Large intestine (tissue), 12 donors: ENCODE measurements at places on chromosomes 11 and 22.

GRCh38 chr22:43627485-43628213 lies 184.5 kb downstream of the EFCAB6 start:
- DNase-seq, result no peak

GRCh38 chr11:102757823-102758549 lies 22.4 kb downstream of the MMP10 start:
- peak; percentile 15 for DNase-seq

DNA sequence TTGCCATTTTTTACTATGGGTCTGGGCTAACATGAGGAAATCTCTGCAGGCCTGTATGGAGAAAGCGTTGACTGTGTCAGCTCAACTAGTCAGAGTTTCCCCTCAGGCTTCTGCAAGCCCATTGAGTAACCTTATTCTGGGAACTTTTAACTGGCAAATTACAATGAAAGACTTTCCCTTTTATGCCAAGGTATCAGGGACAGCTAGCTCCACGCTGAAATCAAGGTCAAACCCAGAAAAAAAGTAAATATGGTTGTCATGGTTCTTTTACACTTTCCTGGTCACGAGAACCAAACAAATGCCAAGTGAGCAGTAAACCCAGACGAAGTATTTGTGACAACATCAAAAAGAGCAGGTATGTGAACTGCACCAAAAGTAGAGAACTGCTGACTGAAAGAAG lies 13.8 kb downstream of the OSBP start:
- no peak for DNase-seq

DNA sequence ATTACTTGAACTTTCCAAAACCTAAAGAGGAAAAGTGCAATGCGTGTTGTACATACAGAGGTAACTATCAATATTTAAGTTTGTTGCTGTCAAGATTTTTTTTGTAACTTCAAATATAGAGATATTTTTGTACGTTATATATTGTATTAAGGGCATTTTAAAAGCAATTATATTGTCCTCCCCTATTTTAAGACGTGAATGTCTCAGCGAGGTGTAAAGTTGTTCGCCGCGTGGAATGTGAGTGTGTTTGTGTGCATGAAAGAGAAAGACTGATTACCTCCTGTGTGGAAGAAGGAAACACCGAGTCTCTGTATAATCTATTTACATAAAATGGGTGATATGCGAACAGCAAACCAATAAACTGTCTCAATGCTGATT lies 2.1 kb downstream of the ADM start:
- DNase-seq, result peak; percentile 16

DNA sequence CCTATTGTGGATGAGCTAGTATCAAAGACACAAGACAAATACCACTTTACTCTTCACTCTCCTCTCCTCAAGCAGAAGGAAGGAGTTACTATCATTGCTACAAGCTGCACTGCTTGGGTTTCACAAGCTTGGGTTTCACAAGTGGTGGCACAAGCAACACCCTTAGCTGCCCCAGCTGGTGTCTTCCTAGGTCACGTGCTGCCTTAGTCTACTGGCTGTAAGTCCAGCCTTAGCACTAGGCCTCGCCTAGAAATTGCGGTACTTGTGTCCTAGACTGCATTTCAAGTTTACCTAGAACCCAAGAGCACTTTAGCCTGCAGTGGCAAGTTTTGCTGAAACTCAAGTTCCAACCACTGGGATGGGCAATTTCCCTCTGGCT lies 86.6 kb downstream of the EHF start:
- no peak for DNase-seq

GRCh38 chr11:121670266-121670665 lies 217.5 kb upstream of the SORL1-AS1 start:
- DNase-seq, result peak; percentile 44

- DNase-seq, result peak; percentile 11
These were observed 6.1 kb upstream of the NAP1L4 start for GRCh38 chr11:2998073-2998850.

- DNase-seq, result no peak
These were observed 41.1 kb downstream of the LIF start for GRCh38 chr22:30205281-30206115.

DNA sequence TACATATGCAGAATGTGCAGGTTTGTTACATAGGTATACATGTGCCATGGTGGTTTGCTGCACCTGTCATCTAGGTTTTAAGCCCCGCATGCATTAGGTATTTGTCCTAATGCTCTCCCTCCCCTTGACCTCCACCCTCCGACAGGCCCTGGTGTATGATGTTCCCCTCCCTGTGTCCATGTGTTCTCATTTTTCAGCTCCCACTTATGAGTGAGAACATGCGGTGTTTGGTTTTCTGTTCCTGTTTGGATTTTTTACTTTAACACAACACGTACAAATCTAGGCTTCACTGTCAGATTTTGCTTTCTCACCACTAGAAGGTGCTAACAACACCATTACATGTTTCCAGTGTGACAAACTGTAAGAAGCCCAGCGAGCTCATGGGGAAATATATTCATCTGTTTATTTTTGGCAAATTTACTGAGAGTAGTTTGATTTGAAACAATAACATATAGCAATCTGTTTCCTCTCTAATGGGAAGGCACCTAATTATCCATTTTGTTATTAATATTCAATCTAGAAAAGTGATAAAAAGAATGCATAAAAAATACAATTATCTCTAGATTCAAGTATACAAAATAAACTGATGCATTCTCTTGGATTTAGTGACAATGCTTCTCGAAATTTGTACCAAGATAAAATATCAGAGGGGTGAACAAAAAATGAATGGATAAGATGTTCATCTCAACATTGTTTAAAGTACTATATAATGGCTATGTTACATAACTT lies 23.2 kb upstream of the BIRC3 start:
- DNase-seq, result peak; percentile 37

GRCh38 chr22:38238519-38239071 lies 34.2 kb downstream of the TMEM184B start:
- DNase-seq, result no peak

GRCh38 chr11:46917762-46918082 lies 628 bp downstream of the LRP4 start:
- DNase-seq, result no peak

DNA sequence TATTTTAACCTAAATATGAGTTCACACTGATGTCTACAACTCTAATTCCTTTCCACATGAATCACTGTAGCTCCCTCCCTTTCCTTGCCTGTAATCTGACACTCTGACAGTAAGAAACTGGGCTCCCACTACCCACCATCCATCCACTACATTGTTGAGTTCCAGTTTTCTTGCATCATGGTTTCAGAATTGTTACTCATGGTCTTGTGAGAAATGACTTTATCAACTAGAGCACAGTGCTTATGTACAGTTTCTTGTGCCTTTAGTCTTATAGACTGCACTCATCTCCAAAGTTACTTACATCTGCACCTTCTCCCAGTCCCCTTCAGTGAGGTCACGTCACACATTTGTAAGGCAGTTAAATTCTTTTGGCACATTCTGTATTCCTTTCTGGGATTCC lies 78.6 kb downstream of the RTL6 start:
- no peak for DNase-seq

- DNase-seq, result no peak
These were observed 39.2 kb downstream of the KDM2A start for GRCh38 chr11:67158221-67158620.
